ENCODE measurements at places on chromosomes 4 and X.

DNA sequence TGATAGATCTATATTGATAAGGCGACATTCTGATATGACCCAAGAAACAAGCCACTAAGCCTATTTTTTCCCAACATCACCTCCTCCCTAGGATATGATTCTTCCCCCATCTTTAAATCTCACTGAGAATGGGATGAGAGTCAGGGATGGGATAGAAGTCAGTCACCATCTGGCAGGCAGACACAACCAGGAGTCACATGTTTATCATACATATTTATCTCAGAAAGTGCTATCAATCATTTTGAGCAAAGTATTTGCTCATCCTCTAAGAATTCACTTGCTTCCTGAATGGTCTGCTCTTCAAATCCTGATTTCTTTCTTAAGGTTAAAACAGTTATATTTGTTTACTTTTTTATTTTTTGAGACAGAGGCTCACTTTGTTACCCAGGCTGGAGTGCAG, 20.3 kb downstream of the DNAAF6 start:
- no peak for DNase-seq

GRCh38 chr4:119032921-119033685, 102.5 kb upstream of the MYOZ2 start:
- DNase-seq = no peak

- no peak for DNase-seq
Measured at GRCh38 chrX:23666282-23666681, 1.0 kb upstream of the PRDX4 start.

GRCh38 chr4:148445071-148445859, 3.1 kb upstream of the NR3C2 start:
- DNase-seq = peak; percentile 89

DNA sequence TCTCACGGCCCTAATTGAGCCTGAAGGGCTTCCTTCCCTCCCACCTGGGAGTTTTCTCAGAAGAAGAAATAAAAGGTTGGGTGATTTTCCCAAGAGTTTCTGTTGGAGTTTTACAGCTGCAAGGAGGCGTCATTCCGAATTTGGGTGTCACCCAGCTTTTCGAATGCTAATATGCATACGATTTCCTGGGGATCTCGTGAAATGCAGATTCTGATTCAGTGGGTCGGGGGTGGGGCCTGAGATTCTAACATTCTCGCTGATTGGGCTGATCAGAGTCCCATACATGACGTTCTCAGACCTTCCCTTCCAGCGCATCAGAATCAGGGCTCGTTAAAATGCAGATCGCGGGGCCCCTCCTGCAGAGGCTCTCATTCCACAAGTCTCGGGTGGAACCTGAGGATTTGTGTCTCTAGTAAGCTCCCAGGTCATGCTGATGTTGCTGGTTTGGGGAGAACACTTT, 125.8 kb upstream of the STX18 start:
- DNase-seq = no peak

DNA sequence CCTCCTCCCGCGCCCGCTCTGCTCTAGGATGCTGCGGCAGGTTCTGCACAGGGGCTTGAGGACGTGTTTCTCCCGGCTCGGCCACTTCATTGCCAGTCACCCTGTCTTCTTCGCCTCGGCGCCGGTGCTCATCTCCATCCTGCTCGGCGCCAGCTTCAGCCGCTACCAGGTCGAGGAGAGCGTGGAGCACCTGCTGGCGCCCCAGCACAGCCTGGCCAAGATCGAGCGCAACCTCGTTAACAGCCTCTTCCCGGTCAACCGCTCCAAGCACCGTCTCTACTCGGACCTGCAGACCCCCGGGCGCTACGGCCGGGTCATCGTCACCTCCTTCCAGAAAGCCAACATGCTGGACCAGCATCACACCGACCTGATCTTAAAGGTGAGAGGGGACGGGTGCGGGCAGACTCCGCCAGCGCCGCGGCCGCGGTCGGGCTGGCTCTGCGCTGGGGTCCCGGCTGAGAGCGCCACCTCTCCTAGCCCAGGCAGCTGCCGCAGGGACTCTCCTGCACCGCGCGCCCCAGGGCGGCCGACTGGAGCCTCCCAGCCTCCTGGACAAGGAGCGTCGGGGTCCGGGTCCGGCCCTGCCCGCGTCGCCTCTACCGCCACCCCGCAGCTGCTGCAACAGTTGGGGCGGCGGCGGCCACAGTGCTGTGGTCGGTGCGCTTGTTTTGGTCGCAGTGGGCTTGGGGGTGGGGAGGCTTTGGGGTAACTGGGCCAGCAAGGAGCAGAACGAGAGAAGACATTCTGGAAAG, at the start of gene PTCHD1:
Gene PTCHD1, plus strand, starts transcription at position 2 of the 752 bp plus-strand sequence. Its CDS starts 27 bp downstream, at position 29.
- no peak for DNase-seq

GRCh38 chr4:142549726-142550463, 296.2 kb downstream of the INPP4B start:
- no peak for DNase-seq

GRCh38 chr4:107317611-107318010, 281.5 kb upstream of the DKK2 start:
- DNase-seq = no peak

DNA sequence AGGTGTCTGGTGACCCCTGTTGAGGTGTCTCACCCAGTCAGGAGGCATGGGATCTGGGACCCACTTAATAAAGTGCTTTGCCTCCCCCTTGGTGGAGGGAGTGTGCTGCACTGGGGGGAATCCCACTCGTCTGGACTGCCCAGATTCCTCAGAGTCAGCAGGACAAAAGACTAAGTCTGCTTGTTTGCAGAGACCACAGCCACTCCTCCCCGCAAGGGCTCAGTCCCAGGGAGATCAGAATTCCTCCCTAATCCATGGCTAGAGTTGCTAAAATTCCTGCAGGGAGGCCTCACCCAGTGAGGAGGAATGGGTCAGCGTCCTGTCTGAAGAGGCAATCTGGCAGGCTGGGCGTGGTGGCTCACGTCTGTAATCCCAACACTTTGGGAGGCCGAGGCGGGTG, 442.2 kb downstream of the PABPC4L start:
- DNase-seq = no peak

DNA sequence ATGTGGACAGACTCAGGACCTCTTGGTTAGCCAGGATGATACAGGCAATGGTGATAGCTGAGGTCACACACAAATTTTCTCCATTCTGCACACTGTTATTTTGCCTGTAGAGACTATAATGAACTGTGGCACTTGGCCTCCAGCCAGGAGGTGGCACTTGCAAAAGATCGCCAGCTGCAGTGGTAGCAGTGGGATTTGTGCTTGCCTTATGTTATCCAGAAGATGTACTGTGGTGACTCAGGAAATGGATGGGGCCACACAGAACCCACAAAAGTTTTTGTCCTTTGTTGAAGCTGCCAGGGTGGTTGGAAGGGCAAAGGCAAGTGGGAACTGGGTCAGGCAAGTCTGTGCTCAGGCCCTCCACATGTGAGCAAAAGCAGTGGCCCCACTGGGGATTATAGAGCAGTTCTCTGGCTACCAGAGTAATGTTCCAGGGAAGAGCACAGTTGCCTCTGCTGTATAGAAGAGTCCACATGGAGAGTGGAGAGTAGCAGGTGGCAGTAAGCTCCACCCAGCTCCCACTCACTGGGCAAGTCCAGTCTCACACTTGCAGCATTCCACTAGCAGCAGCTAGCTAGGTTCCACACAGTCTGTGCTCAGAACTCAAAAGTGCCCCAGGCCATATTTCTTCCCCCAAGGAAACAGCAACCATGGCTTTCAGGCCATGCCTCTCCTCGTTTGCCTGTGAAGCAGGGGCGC, 5.9 kb upstream of the C4orf17 start:
- DNase-seq = no peak

DNA sequence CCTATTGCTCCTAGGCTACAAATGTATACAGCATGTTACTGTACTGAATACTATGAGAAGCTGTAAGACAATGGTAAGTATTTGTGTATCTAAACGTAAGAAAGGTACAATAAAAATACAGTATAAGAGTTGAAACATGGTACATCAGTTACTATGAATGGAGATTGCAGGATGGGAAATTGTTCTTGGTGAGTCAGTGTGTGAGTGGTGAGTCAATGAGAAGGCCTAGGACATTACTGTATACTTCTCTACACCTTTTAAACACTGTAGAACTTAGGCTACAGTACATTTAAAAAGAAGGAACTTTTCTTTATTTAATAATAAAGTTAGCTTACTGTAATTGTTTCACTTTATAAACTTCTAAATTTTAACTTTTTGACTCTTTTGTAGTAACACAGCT, 2603.2 kb downstream of the PCDH7 start:
- DNase-seq = no peak

DNA sequence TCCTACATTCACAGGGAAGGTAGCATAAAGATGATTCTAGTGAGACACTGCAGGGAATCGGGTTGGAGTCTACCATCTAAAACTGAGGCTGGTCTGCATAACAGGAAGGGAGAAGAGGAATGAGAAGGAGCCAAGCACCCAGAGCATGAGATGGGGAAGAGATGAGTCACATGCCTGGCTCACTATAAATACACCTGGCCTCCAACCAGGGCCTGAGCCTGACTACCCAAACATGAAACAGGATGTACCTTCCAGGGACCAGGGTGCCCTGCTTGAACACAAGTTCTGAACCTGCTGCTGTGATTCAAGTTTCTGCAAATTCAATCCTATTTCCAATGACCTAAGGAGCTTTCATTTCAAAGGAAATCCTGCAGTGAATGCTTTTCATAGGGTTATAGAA, 24.9 kb downstream of the CD99L2 start:
- DNase-seq = no peak

GRCh38 chr4:147236806-147237205, 244.1 kb upstream of the EDNRA start:
- no peak for DNase-seq

GRCh38 chr4:1029529-1029928, 18.1 kb downstream of the FGFRL1 start:
- no peak for DNase-seq

- DNase-seq = no peak
Measured at GRCh38 chr4:65007841-65008439, 598.7 kb upstream of the TECRL start.

DNA sequence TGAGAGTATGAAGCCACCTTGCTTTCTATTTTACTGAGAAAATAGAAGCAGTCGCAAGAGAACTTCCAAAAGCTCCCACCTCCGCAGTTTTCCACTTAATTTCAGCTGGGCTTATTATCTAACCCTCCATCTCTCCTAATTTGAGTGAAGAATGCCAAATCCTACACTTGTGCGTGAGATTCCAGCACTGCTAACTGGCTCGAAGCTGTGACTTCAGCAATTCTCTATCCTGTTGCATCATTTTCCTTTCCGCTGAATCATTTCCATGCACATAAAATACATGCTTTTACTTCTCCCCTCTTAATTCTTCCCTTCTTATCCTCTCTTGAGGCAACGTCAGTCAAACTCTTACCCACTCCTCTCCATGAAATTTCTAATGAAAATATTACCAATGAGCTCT, 189.5 kb downstream of the GASK1B start:
- no peak for DNase-seq

DNA sequence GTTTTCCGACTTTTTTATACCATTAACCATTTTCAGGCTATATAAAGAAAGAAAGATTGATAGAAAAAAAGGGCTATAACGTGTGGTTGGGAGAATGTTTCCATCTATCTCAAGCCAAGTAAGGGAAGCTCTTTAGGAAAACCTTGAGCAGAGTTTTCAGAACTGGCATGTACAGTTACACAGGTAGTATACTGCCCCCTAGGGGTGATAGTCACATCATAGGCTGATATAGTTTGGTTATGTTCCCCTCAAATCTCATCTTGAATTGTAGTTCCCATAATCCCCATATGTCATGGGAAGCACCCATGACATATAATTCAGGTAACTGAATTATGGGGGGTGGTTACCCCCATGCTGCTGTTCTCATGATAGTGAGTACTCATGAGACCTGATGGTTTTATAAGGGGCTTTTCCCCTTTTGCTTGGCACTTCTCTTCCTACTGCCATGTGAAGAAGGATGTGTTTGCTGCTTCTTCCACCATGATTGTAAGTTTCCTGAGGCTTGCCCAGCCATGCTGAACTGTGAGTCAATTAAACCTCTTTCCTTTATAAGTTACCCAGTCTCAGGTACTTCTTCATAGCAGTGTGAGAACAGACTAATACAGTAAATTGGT, 186.8 kb downstream of the TMA16 start:
- peak; percentile 80 for DNase-seq

DNA sequence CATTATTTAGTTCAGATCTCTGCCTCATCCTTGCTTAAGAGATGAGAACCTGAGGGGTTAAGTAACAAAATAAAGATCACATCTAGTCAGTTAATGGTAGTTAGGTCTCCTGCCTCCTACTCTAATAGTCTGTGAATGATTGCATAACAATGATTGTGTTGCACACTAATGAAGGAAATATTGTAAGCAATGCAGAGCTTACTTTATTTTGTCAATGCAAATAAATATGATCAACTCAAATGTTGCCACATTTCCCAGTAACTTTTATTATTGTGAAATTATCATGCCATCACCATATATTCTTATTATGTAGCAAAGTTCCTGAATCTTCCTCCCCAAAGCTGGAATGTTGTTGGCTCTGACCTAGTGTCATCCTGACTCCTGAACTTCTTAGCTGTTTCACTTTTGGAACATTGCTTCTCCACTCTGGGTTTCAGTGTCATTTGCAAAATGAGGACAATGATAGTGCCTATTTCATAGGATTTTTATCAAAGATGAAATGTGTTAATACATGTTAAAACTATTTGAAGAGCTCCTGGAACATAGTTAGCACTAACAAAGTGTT, 17.0 kb upstream of the GABRA4 start:
- DNase-seq = no peak

GRCh38 chr4:105933083-105933482, 37.8 kb downstream of the NPNT start:
- DNase-seq = no peak

- no peak for DNase-seq
Measured at GRCh38 chrX:138157850-138158249, 553.7 kb downstream of the FGF13 start.

DNA sequence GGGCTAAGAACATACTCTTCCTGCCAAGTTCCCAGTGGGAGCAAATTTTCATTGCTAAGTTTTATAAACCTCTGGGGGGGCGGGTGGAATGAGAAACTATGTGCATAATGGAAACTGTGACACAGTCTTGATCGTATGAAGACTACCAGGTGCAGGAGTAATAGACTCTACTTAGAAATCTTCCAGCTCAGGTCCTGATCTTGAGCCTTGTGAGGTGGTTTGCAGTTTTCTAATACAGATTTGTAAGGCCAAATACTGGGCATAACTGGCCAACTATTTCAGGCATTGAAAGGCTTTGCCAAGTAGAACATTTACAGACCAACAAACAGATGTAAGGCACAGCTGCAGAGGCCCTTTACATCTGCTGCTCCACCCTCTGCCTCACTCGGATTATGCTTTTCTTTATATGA, 89.7 kb upstream of the CBR4 start:
- no peak for DNase-seq

- DNase-seq = no peak
Measured at GRCh38 chr4:169899295-169899694, 126.9 kb downstream of the MFAP3L start.

DNA sequence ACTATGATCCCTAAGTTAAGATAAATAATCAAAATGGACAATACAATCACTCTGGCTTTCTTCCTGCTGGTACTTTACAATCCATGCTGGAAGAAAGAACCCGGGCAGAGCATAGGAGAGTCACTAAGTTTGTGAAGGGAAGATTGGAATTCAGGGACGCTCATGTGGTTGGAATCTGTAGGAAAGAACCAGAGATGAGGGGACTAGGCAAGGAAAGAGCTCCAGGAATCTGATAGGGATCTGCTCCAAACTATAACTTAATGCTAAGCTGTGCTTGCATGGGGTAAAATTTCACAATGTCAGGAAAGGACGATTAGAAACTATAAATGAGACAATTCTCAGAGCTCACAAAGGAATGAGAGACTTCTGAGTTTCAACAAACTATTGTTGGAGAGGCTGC, 167.5 kb downstream of the ADGRA3 start:
- no peak for DNase-seq
